Esophagus squamous epithelium (tissue), 5 donors: ENCODE measurements at places on chromosomes 12 and 14.

GRCh38 chr12:132559652-132560363 lies 50.6 kb downstream of the LRCOL1 start:
- no peak for DNase-seq

DNA sequence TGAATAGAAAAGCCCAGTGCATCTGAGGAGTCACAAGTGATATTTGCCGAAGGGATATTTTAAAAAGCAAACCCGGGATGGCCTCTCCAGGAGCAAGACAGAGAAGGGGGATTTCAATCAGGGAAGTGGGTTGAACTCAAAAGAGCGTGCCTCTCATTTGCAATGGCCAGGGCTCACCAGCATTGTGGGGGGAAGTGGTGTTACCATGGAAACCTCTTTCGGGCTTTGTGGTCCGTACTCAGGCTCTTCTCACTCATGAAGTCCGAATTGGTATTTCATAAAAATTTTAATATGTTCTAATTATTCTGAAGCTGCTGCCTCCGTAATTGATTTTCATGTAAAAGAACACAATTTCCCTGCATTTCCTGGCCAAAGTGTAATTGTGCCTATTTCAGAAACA lies 79.8 kb downstream of the SLC15A4 start:
- DNase-seq: no peak

DNA sequence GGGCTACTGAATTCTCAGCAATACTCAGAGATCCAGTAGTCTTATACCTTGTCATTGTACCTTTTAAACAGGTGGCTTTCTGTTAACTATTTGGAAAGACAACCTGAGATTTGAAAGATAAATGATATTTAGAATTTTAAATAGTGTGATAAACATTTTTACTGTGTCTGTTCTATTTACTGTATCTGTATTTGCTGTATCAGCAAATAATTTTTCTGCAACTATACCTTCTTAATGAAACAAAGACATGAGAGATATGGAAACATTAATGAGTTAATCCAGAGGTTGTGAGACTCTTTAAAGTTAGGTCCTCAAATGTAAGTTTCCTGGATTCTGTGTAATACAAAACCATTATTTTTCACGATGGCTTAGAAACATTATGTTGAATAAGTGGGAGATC lies 249.6 kb downstream of the CCDC59 start:
- no peak for DNase-seq

DNA sequence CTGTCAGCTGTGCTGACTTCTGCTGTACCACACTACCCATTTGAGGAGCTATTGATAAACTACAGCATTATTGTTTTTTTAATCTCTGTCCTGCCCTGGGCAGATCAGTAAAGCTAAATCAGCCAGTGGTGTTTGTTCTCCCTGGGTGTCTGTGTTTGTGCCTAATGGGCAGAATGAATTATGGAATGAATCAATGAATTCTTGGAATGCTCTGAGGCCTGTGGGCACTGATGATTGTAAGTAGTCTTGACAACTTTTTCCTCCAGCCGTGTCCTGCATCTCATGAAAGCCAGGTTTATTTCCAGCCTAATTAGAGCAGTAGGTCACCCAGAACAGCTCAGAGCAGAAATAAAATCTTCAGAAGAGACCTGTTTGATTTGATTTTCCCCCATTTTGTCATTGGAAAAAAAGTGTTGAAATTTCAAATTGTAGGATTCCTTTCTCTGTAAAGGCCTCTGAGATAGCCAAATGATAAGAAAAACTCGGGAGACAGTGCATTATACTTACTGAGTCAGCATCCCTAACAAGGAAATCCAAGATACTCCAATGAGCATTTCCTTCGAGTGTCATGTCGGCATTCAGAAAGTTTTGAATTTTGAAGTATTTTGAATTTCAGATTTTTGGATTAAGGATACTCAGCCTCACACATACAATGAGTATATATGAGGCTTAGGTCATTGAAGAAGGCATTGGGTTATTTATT lies 19.4 kb upstream of the EVL start:
- DNase-seq: no peak

DNA sequence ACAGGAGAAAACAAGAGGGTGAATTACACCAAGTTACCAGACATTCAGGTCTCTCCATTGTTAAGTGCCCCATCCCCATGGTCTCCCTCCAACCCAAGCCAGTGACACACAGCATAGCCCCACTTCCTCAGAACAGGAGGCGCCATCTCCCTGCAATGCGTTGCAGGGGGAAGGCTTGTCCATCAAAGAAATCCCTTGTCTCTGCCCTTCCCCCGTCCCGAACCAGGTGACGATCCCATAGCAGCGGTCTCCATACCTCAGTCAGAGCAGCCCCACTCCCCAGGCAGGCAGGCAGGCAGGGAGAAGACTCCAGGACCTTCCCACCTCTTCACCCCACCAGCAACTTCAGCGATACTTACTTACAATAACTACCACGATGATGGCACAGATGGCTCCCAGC lies 5.9 kb downstream of the VAMP1 start:
- DNase-seq: no peak

DNA sequence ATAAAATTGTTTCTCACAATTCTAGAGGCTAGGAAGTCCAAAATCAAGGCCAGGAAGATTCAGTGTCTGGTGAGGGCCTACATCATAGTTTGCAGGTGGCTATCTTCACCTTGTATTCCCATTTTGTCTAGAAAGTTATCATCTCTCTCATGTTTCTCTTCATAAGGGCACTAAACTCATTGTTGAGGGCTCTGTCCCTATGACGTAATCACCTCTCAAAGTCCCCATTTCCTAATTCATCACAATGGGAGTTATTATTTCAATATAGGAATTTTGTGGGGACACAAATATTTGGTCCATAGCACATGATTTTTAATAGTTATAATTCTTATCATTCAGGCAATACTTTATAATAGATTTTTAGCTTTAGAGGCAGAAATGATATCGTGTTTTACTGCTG lies 1509.2 kb upstream of the SEL1L start:
- DNase-seq: no peak

DNA sequence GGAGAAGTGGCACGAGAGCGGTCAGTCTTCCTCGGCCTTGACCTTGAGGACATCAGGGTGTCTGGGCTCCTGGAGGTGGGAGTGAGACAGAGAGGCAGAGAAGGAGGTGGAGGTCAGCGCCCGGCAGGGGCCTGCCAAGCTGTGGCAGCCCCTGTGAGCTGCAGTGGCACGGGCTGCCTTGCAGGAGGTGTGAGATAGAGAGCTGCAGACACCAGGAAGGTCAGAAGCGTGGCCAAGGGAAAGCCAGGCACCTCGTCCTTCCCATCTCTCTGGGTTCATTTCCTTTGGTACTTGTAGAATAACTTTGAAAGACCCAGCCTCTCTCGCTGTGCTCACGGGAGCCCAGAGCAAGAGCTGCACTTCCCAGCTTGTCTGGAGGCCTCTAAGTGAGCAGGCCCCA lies 98.1 kb downstream of the TSPAN9 start:
- DNase-seq: no peak

DNA sequence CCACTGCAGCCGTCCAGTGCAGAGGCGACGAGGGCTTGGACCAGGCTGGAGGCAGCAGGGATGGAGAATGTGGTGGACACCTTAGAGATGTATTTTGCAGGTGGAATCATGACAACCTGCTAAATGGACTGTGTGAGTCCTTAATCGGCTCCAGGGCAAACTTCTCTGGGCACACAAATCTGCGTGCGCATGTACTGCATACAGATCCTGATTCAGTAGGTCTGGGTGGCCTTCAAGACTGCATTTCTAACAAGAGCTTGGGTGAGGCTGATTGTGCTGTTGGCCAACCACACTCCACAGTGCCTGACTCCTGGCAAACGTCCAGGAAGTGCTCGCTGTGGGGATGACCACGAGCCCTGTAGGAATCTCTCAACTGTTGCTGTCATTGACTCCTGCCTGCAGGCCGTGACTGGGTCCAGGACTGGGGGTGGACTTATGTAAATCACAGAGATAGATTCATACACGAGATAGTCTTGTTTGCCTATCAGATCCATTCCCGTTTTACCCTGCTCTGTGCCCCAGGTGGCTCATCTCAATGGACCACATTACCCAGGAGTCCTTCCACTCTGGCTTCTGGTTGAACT lies 27.2 kb downstream of the JDP2 start:
- DNase-seq: no peak

DNA sequence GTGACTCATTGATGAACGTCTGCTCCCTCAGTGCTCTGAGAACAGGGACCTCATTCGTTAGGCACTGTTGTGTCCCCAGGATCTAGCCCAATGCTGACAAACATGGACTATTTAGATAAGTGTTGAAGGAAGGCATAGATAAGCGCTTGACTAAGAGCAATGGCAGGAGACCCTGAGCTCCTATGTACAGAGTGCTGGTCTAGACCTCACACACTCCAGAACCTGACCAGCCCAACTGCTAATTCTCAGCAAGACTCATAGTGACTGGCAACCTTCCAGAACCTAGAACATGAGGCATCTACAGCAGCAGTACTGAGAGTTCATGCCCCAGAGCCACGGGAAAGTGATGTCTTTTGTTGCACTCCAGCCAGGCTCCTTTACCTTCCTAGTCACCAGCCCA lies 69.2 kb downstream of the CRACR2A start:
- DNase-seq: no peak
